ENCODE measurements at places on chromosomes 12 and 14. TPM values are rescaled to one million over a fixed set of nuclear protein-coding genes. Genes with fewer than 3 reads are reported as not detected.

Gene MNAT1
- total RNA-seq, result 45.0 TPM

Gene SLC10A1
- not detected for total RNA-seq

Gene DHRS7
- 42.9 TPM for total RNA-seq

Gene SLC6A12
- total RNA-seq, result not detected

Gene RPL6
- 1,848 TPM for total RNA-seq

Gene OVCH1
- not detected for total RNA-seq

Gene PROX2
- total RNA-seq, result not detected

Gene SOAT2
- total RNA-seq, result not detected

Gene FAM186B
- total RNA-seq, result 0.16 TPM

Gene KERA
- not detected for total RNA-seq

Gene HSPA2
- 8.1 TPM for total RNA-seq

Gene OR6C2
- total RNA-seq, result not detected

Gene GUCY2C
- total RNA-seq, result not detected

Gene FITM1
- total RNA-seq, result 0.26 TPM

Data from activated CD4-positive, alpha-beta T cell treated with anti-CD3 and anti-CD28 coated beads, Interleukin-2, amount 10 ng/mL, durations not matched to agents 24 days and 14 days (primary cell).